ENCODE measurements at places on chromosomes 1 and 21. TPM values are rescaled to one million over a fixed set of nuclear protein-coding genes. Genes with fewer than 3 reads are reported as not detected.
A peak's percentile ranks its signal among the peaks of the same experiment; 100 is the strongest.

CHIT1 gene
- total RNA-seq, result not detected

PRR9 gene
- total RNA-seq, result not detected

S100A2 gene
- total RNA-seq, result 0.75 TPM

TSPEAR gene
- 0.59 TPM for total RNA-seq

DNA sequence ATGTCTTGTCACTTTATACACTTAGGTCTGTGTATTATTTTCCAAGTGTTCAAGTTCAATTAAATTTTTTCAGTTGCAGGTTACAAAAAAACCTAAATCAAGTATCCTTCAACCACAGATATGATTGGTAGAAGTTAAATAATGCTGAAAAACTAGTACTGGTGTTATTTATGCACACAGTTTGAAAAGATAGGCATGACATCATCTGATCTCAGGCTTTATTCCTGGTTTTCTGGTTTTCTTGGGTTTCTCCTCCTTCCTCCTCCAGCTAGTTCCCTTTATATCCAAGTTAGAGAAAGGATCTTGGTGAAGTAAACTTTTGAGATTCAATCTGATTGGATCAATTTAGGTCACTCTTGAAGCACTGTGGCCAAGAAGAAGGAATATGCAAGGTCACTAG is 1201.1 kb upstream of the B3GALT2 start:
- H3K4me3 ChIP-seq, result no peak overlapping the region
- no peak overlapping the region for H3K27ac ChIP-seq
- H3K36me3 ChIP-seq, result no peaks in the 10 kb centered on the region
- no peaks in the 10 kb centered on the region for H3K27me3 ChIP-seq
- no peak for DNase-seq
- H3K4me1 ChIP-seq, result no peaks in the 10 kb centered on the region

DNA sequence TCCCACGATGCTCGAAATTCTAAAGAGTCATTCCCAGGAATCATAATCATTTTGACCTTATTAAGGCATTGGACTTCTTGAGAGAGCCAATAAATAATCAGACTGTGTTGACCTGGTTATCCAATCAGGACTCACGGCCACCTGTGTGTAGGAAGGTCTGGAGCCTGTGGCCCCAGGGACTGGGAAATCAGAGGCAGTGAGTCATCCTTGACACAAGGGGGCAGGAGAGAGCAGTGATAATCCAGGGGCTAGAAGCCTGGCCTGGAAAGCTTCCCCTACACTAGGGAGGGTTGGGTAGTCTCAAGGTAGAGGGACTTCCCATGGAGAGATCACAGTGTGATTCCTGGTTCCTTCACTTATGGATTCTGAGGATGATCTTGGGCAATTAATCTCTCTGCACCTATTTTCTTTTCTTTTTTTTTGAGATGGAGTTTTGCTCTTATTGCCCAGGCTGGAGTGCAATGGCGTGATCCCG is 4.7 kb downstream of the MR1 start:
- no peak overlapping the region for H3K4me3 ChIP-seq
- no peak overlapping the region for H3K27ac ChIP-seq
- no peaks in the 10 kb centered on the region for H3K36me3 ChIP-seq
- no peaks in the 10 kb centered on the region for H3K27me3 ChIP-seq

DNA sequence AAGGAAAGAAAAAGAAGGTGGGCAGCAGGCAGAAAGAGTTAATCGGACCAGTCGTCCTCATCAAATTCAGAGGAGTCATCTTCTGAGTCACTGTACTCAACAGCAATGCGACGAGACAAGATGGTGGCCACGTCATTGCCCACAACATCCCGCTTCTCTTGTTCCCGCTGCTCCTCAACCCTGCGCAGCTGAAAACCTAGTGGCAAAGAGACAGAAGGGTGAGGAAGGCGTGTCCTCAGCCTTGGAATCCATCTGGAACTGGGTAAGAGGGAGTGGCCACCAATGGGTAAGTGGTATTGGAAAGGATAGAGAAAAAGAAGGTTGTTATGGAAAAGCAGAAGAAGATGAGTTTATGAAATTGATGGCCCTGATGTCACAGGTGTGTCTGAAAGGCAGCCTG is 15.7 kb downstream of the GPR3 start:
- peaks cover 31% of the 10 kb centered on the region for H3K4me1 ChIP-seq
- no peak for DNase-seq
- H3K4me3 ChIP-seq, result no peak overlapping the region
- H3K36me3 ChIP-seq, result peaks cover 21% of the 10 kb centered on the region
- no peak overlapping the region for H3K27ac ChIP-seq

GRCh38 chr1:227621211-227621610 is 57.9 kb downstream of the ZNF678 start:
- H3K27me3 ChIP-seq, result no peaks in the 10 kb centered on the region
- no peak overlapping the region for H3K27ac ChIP-seq
- peaks cover 72% of the 10 kb centered on the region for H3K36me3 ChIP-seq
- no peak overlapping the region for H3K4me3 ChIP-seq
- H3K4me1 ChIP-seq, result no peaks in the 10 kb centered on the region

DNA sequence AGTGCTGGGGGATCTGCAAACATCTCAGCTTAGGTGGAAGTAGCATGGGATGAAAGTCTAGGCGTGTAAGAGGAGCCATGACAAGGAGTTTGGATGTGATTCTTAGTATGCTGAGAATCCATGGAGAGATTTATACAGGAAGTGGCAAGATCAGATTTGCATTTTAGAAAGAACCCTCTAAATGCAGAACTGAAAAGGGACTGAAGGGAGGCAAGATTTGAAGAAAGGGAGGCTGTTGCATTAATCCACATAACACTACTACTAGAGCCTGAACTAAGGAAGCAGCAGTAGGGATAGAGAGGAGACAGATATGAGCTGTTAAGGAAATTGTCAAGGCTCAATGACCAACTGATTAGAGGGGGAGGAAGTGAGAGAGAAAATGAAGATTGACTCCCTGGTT is 9.8 kb downstream of the C1orf74 start:
- peaks cover 3% of the 10 kb centered on the region for H3K36me3 ChIP-seq
- DNase-seq, result no peak
- H3K27me3 ChIP-seq, result peaks cover 9% of the 10 kb centered on the region
- H3K27ac ChIP-seq, result no peak overlapping the region
- H3K4me3 ChIP-seq, result no peak overlapping the region
- peaks cover 8% of the 10 kb centered on the region for H3K4me1 ChIP-seq

DNA sequence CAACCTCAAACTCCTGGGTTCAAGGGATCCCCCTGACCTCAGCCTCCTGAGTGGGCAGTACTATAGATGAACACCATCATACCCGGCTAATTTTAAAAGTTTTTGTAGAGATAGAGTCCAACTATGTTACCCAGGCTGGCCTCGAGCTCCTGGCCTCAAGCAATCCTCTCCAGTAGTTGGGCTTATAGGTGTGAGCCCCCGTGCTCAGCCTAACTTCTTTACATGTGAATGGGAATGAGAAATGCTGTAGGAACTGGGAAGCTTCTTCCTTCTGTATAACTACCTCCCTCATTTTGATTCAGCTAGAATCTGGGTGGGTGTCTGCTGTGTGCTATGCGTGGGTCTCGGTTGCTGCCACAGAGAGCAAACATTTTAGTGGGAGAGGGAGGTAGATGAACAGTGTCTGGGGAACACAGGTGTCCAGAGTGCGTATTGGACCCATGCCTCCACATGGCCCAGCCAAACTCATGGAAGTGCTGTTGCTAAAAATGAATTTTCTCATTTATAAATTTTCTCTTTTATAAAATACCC is 150.6 kb downstream of the NOS1AP start:
- H3K27me3 ChIP-seq, result no peaks in the 10 kb centered on the region
- no peaks in the 10 kb centered on the region for H3K36me3 ChIP-seq
- no peak overlapping the region for H3K27ac ChIP-seq

- no peaks in the 10 kb centered on the region for H3K36me3 ChIP-seq
- H3K27ac ChIP-seq, result no peak overlapping the region
- H3K4me1 ChIP-seq, result peaks cover 17% of the 10 kb centered on the region
- peaks cover 4% of the 10 kb centered on the region for H3K27me3 ChIP-seq
- no peak overlapping the region for H3K4me3 ChIP-seq
Observed at GRCh38 chr21:39441502-39442475, 3.8 kb downstream of the LCA5L start.

GRCh38 chr1:174017231-174017970 is 4.8 kb downstream of the RC3H1 start:
- no peak for DNase-seq
- H3K4me1 ChIP-seq, result peaks cover 18% of the 10 kb centered on the region
- peaks cover 13% of the 10 kb centered on the region for H3K36me3 ChIP-seq
- H3K4me3 ChIP-seq, result no peak overlapping the region
- H3K27me3 ChIP-seq, result no peaks in the 10 kb centered on the region

DNA sequence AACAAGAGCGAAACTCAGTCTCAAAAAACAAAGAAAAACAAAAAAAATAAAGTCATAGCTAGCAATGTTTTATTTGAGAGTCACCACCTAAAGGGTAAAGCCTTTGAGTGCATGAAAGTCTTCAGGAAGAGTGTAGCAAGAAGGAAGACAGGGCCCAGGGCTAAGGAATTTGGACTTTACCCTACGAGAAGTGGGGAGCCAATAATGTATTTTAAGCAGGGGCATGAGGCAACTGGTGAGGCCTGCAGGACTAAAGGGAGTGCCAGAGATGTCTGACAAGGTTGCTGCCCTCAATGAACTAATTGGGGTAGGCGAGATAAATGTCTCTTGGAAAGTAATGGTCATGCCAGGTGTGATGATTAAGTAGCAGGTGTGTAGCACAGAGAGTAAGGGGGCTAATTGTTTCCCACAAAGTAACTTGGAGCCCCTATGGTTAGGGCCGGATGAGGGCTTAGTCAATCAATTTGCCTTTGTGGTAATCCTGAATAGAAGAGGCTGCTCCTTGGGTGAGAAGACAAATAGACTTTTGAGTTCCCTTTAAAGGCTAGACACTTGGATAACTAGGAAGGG is 31.6 kb upstream of the CACNA1E start:
- no peak overlapping the region for H3K4me3 ChIP-seq
- H3K4me1 ChIP-seq, result no peaks in the 10 kb centered on the region

DNA sequence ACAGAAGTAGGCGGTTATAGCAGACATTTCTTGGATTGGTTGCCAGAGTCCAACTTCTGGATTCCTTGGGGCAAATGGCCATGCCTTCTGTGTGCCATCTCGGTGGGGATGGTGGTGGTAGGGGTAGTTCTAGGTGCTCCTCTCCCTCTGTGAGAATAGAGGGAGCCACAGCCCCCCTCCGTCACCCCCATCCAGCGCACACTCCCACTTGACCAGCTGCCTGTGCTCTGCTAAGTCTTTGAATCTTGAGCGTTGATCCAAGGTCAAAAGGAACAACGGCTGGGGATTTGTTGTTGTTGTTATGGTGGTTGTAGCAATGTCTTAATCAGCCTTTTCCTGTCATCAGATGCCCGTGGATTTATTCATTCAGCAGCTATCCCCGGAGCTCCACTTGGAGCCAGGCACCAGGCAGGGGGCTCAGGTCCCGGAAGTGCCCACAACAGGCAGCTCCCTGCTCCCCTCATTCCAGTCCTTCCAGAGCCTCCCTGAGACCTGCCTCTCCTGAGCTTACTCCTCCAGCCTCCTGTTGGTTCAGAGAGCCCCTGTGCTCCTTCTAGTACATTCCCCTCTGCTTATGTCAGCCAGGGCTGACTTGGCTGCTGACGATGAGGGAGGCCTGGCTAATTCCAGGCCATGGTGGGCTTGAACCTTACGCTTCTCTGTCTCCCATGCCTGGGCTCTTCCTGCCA is 146.6 kb upstream of the WNT4 start:
- H3K4me1 ChIP-seq, result peaks cover 18% of the 10 kb centered on the region
- no peak overlapping the region for H3K4me3 ChIP-seq
- no peak overlapping the region for H3K27ac ChIP-seq
- peaks cover 2% of the 10 kb centered on the region for H3K36me3 ChIP-seq

DNA sequence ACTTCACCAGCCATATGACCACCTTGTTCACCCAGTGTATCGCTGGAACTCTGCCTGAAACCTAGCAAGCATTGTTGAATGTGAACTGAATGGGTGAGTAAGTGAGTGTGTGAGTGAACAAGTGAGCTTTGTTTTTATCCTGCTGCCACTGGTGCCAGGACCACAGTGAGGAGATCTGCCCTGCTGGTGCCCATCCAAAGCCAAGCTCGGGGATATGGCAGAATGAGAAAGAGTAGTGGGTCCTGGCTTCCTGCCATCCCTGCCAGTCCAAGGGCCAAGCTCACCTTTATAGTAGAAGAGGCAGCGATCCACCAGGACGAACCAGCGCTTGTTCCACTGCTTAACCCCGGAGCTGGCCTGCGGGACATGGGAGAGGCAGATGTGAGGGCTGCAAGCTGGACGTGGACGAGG is 53.4 kb upstream of the GOLT1A start:
- H3K4me3 ChIP-seq, result peak overlapping the region; percentile 5
- H3K27me3 ChIP-seq, result no peaks in the 10 kb centered on the region
- H3K36me3 ChIP-seq, result peaks cover 5% of the 10 kb centered on the region
- peak overlapping the region; percentile 83 for H3K27ac ChIP-seq
- H3K4me1 ChIP-seq, result peaks cover 35% of the 10 kb centered on the region

DNA sequence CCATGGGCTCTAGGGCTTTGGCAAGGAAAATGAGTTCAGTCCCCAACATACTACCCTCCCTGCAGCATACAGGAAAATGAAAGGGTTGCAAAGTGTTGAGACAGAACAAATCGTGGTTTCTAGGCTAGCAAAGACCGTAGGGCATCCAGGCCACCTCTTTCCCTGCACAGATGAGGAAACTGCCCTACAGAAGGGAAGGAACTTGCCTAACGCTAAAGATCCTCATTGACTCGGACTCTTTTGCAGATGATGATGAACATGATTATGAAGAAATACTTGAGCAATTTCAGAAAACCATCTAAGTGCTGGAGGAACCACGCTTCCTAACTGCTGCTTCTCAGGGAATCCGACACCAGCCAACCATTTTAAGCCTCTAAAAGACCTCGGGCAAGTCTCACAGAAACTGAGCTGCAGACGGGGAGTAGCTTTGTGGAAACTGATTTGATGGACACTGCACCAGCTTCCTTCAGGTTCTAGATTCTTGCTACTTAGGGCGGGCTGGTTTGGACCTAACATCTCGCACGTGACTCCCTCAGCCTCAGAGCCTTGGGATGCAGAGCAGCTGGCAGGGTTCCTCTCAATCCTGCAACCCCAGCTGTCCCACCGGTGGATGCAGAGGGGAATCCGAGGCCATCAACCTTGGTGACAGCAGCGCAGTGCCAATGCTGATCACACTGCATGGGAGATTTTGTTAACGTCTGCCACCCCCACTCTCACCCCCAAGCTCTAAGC is 13.4 kb downstream of the THEMIS2 start:
- no peak for DNase-seq
- peaks cover 9% of the 10 kb centered on the region for H3K36me3 ChIP-seq
- no peak overlapping the region for H3K27ac ChIP-seq
- no peaks in the 10 kb centered on the region for H3K4me1 ChIP-seq
- H3K27me3 ChIP-seq, result no peaks in the 10 kb centered on the region

GRCh38 chr1:155003766-155004351 is 1.3 kb downstream of the ZBTB7B start:
- H3K36me3 ChIP-seq, result no peaks in the 10 kb centered on the region
- H3K27ac ChIP-seq, result peak overlapping the region; percentile 92
- peaks cover 20% of the 10 kb centered on the region for H3K4me1 ChIP-seq
- H3K4me3 ChIP-seq, result peak overlapping the region; percentile 96
